ENCODE measurements at places on chromosomes 3 and 15.

- DNase-seq: no peak
These were observed 67.7 kb upstream of the ATP11B start for GRCh38 chr3:182725372-182726251.

DNA sequence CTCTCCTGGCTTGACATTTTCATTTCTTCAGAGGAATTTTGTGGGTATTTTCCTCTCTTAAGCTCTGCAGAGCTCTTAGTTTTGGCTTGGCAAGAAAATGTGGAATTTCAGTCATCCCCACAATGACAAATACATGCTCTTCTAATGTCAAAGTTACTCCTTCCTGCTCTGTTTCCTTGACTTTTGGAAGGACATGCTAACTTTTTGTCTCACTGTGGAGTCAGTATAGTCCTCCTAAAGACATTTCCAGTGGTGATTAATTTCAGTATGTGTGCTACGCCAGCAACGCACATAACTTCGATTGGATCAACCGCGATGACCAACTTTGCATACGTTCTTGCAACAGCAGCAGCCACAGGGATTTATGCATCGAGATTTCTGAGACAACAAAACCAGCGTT, 13.3 kb downstream of the EBLN2 start:
- DNase-seq: no peak

GRCh38 chr3:114799816-114800215, 347.3 kb downstream of the ZBTB20 start:
- DNase-seq: no peak

DNA sequence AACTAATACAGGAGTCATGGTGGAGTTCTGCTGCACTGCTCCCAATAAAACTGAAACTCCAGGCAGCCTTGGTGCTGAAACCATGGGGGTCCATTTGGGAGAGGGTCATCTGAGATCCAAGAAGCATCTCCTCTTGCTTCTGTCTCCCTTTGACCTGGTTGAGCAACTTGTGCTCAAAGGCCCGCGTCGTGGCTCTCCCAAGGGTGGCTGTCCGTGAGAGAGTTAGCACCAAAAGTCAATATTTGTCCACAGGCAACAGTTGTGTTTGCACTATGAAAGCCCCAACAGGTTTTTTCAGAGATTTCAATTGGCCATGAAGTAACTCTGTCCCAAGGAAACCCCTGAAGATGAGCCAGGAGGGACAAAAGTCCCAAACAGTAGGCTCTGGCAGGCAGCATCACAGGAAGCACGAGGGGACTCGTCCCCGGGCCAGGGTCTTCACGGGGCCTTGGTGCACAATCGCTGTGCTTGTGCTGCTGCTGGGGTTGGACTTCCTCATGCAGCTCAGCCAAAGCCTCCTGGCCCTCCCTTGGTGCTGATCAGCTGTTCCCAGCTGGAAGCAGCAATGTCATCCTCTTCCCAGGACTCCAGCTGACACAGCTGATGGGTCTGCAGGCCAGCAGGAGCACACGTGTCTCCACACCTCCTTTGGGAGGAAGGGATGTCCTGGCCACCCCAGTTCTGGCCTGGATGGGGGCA, 39.4 kb upstream of the WNT5A start:
- DNase-seq: no peak

DNA sequence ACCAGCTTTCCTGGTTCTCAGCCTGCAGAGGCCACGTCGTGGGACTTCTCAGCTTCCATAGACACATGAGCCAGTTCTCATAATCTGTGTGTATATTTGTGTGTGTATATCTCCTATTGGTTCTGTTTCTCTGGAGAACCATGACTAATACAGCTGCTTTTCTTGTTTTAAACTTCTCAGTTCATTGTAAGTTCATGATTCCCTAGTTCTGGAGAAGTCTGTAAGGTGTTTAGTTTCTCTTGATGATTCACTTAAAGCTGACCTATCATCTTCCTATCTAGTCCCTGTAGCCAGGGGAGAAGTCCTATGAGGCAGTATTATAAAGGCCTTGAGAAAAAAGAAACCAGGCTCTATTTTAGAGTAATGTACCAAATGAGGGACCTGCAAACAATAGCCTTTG, 147.7 kb downstream of the RYR3 start:
- no peak for DNase-seq

DNA sequence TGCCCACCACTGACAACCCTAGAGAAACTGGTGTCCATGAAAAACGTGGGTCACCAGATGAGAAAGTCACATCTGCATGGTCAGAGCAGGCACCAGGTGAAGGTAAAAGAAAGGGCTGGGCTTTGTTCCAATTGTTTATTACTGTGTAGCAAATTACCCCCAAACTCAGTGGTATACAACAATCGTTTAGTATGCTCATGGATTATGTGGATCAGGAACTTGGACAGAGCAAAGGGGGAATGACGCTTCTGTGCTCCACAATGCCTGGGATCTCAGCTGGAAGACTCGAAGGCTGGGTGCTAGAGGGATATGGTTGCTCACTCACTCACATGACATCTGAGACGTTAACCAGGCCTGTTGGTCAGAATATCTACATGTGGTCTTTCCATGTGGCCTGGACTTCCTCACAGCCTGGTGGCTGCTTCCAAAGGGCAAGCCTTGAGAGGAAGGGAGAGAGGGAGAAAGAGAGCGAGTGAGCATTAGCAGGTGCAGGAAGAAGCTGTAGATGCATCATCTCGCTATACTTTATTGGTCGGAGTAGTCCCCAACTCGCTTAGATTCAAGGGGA, 44.9 kb downstream of the LPP start:
- DNase-seq: no peak

DNA sequence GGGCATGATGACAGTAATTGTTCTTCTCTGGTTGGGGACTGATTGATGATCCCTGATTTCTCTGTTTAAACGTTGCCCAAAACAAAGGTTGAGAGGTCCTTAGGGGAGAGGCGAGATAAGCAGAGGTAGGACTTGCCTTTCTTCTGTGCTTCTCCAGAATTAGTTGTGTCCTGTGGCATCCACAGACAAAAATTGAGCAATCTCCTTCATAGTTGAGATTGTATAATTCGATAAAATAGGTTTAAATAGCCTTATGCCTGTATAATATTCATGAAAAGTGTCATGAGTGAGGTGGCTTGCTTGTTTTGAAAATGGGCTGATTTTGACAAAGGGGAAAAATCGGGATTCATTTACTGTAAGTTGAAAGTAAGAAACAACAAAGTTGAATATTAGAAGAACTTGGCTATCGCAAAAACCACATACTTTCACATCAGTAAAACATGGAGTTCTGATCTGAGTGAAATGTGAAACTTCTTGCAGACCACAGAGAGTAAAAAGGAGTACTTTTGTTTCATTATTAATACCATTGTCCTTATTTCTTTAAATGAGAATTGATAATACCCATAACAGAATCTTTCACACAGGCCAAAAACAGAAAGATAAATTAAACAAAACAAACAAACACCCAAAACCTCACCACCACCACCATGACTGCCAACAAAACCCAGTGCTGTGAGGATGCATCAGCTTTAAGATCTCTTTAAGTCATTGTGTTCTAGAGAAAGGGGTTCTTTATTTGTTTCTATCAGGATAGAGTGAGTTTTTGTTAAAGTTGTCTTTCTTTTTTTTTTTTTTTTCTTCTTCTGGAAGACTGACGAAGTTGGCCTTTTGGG, 155.7 kb downstream of the LPP start:
- DNase-seq: no peak

DNA sequence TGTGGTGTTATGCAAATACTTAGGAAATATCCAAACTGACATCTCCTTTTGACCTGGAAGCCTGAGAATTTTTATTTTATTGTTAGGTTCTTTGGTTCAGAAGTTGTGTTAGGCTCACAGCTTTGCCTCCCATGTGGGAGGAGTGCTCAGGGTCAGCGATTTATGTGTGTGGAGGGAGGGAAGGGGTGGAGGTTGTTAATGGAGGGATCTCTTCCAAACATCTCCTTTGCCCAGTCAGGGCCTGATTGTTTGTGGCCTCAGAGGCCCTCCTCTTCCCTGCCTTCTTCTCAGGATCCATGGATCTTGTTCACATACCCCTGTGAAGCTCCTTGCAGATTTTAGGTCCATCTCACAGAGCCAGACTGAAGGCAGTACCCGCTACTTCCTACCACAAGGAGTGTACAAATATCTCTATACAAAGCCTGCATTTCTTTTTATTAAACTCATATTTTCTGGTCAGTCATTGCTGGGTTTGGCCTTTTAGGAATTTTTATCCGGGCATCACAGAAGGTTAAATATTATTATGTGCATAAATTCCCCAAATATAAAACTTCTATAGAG, 40.3 kb downstream of the BBX start:
- no peak for DNase-seq

DNA sequence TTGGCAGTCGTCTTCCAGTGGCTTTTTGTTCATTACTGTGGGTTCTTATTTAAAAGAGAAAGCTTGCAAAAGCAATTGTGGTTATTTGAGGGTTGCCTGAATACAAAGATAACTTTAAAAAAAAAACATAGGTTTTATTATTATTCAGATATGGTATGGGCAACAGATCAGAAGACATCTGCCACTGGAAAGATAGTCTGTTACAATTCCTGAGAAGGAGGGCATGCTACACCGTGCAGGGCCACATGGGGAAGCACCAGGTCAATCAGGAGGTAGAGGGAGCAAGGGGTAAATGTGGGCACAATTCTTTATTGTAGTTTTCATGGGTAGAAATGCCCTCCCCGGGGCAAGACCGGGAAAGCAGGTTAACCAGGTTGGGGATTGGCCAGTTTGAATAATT, 46.5 kb downstream of the BBS4 start:
- DNase-seq: no peak

DNA sequence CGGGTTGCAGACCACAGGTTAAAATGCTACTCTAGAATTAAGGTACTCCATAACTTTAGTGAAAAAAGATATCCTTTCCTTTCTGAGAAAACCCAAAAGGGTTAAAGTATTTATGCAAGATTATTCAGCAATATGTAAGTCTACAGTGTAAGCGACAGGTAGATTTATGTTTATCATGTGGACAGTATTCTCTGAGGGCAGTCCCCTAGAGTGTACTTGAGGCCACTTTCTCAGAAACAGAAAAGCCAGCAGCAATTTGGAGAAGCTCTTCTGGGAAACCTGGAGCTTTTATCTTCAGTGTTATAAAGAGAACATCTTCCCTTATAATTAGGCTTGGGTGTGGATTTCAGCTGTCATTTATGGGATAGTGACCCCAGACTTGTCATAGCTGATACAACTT, 8.9 kb downstream of the ST3GAL6 start:
- no peak for DNase-seq

DNA sequence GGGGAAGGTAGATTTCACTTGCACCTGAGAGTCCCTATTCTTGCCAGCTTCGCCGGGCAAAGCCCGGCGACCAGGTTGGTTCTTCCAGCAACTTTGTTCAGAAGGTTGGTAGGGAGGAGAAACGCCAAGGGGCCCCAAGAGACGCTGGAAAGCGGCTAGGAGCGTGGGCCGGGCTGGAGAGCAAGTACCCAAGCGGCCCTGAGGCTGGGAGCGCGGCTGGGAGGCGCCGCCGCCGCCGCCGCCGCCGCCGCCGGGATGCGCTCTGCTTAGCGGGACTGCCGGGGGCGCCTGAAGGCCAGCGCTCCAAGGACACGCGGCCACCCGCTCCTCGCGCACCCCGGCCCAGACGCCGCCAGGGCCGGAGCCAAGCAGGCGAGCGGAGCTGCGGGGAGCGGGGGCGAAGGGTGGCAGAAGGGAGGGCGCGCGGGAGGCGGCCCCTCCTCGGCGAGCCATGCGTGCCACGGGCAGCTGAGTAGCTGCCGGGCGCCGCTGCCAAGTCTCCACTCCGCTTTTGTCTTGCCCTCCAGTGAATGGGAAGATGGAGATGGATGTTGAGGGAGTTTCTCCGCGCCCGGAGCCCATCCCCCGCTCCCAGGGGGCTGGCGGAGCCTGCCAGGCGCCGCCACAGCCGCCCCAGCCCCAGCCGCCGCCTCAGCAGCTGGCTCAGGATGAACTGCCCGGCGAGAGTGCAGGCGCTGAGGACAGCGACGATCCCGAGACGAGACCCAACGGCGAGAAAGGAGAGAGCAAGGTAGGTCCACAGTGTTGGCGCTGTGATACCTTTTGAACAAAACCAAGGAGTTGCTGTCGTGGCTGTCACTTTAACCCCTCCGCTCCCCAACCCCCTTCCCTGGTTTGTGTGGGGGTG, 227.4 kb upstream of the AZI2 start:
- DNase-seq: no peak

GRCh38 chr3:115165266-115165665, 18.2 kb upstream of the ZBTB20 start:
- DNase-seq: no peak

DNA sequence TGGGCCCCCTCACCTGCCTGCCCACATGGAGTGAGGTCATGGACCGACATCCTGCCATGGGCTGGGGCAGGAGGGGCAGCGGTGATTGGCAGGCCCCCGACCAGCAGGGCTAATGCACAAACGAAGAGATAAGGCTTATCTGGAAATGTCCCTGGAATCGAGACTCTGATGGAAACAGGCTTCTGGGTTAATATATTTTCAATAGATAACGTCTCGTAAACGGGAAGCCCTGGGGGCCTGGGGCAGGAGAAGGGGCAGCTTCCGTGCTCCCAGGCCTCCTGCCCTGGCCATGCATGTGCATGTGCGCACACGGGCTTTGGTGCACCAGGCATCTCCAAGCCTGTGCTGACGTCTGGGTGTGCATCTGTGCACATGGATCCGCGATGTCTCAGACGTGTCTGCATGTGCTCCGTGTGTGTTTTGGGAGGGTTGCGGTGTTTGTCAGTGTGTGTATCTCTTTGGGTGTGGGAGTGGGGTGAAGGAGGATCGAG, 55.1 kb downstream of the DNAJB8 start:
- DNase-seq: no peak

GRCh38 chr3:129123314-129124060, 1.9 kb upstream of the RAB43 start:
- no peak for DNase-seq

DNA sequence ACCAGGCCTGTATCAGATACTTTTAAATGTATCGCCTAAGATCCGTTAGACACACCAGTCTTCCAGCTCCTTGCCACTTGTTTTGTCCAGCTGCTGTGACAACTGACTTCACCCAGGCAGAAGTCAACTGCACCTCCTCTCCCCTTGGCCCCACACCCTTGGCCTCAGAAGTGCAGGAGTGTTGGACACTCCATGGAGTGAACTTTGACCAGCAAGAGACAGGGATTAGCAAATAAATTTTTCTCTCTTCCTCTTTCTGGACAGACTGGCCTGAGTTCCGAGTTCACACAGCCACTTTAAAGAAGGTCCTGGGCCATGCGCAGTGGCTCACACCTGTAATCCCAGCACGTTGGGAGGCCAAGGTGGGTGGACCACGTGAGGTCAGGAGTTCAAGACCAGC, 2.9 kb upstream of the CLN6 start:
- DNase-seq: no peak

- peak; percentile 2 for DNase-seq
These were observed 285.0 kb downstream of the SQOR start for GRCh38 chr15:45919806-45920205.

GRCh38 chr3:31543375-31543774, 10.7 kb downstream of the STT3B start:
- DNase-seq: no peak

- DNase-seq: no peak
These were observed 110.6 kb downstream of the ETFA start for GRCh38 chr15:76200641-76201105.

GRCh38 chr15:89521605-89522004, 25.2 kb upstream of the RHCG start:
- no peak for DNase-seq

GRCh38 chr3:181383760-181384159, 328.0 kb upstream of the SOX2 start:
- no peak for DNase-seq

- no peak for DNase-seq
These were observed 2.6 kb downstream of the CYP19A1 start for GRCh38 chr15:51335538-51336410.

Data from skeletal muscle cell (primary cell).